RPMI7951 (cell line): ENCODE measurements at places on chromosomes 6 and 20. TPM values are rescaled to one million over a fixed set of nuclear protein-coding genes. Genes with fewer than 3 reads are reported as not detected.

- DNase-seq = no peak
These were observed 1076.1 kb upstream of the ADGRB3 start for GRCh38 chr6:67558985-67559384.

DNA sequence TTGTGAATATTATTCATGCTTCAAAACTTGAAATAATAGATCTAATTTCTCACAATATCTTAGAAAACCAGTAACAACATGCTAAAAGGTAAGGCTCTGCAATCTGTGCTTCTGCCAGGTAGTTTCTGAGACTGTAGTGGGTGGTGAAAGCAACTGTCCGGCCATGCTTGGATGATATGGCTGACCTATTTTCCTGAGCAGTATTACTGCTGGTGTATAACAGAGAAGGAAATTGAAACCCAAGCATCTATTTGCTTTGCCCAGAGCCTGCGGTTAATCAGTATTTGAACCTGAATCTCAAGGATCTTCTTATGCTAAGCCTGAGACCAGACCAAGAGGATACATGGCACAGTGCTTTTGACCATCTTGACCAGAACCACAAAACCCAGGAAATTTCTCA lies 563.8 kb downstream of the COL12A1 start:
- no peak for DNase-seq

DNA sequence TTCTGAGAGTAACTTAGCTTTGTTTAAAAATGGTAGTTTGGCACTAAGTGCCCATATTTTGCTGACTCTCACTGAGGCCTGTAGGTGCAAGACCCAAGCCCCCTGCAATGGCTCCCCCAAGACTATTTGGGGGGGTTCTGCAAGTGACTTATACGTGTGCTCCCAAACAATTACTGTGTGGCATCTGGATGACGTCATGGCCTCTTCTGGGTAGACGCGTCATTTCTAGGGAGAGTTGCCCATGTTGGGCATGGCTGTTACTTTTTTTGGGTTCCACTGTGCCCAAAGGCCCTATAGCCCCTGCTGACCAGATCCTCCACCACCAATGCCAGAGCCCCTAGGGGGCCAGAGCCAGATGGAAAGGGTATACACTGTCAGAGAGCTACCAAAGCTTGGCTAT lies 110.3 kb upstream of the MYLIP start:
- no peak for DNase-seq

DNA sequence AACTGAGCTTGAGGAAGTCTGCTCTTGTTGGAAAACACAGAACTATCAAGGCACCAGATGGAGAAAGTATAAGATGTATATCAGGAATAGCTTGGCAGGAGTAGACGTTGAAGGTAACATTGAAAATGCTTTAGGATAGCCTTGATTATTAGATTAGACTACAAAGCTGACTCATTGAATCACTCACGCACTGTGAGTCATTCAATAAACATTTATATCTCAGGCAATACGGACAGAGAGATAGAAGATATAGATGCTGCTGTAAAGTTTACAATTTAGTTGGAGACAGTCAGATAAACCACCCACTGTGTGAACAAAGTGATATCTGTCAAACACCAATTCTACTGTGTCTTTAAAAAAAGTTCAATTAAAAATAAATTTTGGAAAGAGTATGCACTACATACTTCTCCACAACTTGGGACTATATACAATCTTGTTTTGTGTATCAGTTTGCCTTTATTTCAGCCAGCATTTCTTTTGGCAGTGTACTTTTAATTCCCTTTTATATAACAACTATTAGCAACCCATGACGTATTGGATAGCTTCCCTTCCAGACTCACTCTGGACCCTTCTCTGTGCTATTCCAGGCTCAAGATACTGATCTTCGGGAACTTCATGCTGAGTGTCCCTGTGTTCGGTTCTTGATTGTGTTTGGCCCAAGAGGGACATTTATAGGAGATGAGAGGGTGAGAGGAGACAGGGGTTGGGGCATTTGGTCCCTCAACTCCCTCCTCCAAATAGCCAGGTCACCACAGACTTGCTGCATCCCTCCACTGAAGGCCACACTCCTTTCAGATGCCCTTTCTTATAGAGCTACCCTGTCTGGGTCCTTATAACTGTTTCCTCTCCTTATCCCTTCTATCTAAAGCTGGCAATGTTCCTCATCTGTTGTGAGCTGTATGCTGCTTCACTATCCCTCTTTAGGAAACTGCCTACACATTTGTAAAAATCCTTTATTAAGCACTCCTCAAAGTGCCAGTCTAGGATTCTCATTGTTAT lies 176.6 kb upstream of the PTPRK start:
- peak; percentile 92 for DNase-seq

The PROCR gene
- total RNA-seq = 47.8 and 62.2 TPM in 2 replicates

The CASS4 gene
- total RNA-seq = 2.2 and 2.5 TPM in 2 replicates

The CDSN gene
- not detected in 2 replicates for total RNA-seq
